HepG2 (cell line): ENCODE measurements at places on chromosomes 6 and 20. TPM values are rescaled to one million over a fixed set of nuclear protein-coding genes. Genes with fewer than 3 reads are reported as not detected.

DNA sequence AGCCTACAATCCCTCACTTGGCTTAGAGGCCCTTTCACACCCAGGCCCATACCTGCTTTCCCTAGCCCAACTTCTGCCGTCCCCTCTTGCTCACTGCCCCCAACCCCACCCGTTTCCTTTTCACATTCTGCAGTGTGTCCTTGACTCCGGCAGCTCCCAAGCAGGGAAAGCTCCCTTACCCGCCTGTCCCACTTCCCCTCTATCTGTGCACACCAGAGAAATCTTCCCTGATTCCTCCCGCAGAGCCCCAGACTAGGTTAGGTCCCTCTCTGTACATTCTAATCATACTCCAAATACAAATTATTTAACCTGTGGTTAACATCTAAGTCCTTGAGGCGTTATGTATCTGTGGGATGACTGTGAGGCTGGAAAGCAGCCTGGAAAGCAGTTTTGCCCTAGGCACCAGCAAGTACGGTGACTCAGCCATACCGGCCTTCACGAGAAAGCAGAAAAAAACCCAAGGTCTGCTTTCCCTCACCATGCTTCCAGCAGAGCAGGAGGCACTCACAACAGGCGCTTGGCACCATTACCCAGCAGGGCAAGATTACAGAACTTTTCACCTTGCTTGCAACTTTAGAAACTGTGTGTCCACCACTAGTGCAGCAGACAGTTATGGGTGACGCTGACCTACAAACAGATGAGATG is 22.3 kb downstream of the ELOVL5 start:
- no peak for DNase-seq
- no peak overlapping the region for H3K27ac ChIP-seq
- H3K36me3 ChIP-seq: no peaks in the 10 kb centered on the region
- H3K4me3 ChIP-seq: no peak overlapping the region

DNA sequence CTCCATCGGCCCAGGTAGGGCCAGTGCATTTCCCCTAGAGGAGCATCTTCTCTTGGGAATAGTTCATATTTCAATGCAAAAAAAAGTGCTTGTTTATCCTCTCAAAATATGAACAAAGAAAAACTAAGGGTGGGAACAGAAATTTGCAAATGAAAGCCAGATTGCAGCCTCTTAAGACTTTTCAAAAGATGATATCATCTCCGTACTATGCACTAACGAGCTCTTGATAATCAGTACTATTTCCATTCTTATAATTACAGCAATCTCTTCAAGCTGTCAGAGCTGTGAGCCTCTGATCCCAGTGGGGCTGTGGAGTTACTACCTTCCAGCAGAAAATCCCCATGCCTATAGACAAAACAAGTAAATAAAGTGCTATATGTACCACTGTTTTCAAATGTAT is 77.1 kb downstream of the SOD2 start:
- H3K36me3 ChIP-seq: no peaks in the 10 kb centered on the region
- H3K4me1 ChIP-seq: no peaks in the 10 kb centered on the region
- no peak for DNase-seq
- no peaks in the 10 kb centered on the region for H3K27me3 ChIP-seq

- DNase-seq: peak; percentile 25
- H3K36me3 ChIP-seq: no peaks in the 10 kb centered on the region
These were observed 52.1 kb upstream of the BEND6 start for GRCh38 chr6:56902641-56903464.

DNA sequence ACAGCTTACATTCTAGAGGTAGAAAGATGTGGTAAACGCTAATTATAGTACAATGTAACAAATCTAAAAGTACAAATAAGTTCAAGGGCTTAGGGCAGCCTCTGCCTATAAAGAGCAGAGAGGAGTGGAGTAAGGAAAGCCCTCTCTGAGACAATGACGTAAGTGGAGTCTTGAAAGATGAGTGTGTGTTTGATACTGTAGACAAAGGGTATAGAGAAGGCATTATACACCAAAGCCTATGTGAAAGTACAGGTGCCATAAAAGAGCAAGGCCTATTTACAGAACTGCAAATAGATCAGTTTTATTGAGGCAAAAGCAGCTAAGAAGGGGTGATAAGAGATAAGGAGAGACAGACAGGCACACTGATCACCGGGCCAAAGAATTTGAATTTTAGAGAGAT is 10.9 kb downstream of the GOPC start:
- DNase-seq: no peak
- peaks cover 11% of the 10 kb centered on the region for H3K36me3 ChIP-seq
- no peaks in the 10 kb centered on the region for H3K27me3 ChIP-seq
- no peak overlapping the region for H3K4me3 ChIP-seq

- H3K27ac ChIP-seq: no peak overlapping the region
- no peak overlapping the region for H3K4me3 ChIP-seq
- H3K27me3 ChIP-seq: no peaks in the 10 kb centered on the region; the same call in 1 of the 2 replicates
These were observed 46.4 kb upstream of the LAMP5 start for GRCh38 chr20:9467995-9468394.

DNA sequence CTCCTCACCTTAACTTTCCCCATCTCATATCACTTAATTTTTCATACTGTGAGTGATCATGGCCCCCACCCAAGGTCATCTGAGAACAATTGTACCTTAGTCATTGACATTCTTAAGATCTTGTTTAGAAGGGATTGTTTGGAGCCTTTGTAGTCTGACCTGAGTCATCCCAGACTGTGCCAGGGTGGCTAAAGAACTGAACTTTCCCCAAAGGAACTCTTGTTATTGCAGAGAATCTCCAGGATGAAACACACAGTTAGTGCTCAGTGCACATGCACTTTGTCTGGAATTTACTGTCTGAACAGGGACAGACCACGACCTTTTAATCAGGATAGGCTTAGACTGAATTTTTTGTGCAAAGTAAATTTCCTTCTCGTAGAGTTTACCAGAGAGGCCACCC is 112.6 kb upstream of the CCN2 start:
- H3K27ac ChIP-seq: no peak overlapping the region
- peak; percentile 55 for DNase-seq
- H3K36me3 ChIP-seq: no peaks in the 10 kb centered on the region
- H3K4me3 ChIP-seq: no peak overlapping the region
- peaks cover 20% of the 10 kb centered on the region for H3K4me1 ChIP-seq
- no peaks in the 10 kb centered on the region for H3K27me3 ChIP-seq

DNA sequence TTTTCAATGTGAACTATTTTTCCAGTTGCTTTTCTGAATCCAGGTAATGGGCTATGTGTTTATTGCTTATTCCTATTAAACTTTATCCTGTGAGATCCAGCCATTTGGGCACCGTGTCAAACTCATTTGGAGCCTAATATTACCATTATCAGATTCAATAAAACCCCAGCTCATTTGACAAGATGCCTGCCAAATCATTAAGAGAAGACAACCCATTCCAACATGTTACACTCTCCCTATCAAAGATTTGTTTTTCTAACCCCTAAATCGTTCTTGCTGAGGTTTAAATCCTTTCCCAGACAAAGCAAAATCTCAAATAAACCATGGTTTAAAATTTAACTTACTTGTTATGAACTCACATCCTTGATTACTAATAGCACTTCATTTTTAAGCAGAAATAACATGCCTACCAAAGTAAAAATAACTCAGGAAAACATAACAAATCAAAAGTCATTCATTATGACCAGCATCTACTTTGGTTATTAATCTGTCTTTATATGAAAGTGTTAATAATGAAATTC is 130.0 kb upstream of the TCF21 start:
- H3K27me3 ChIP-seq: no peaks in the 10 kb centered on the region
- DNase-seq: no peak
- H3K27ac ChIP-seq: no peak overlapping the region
- H3K4me3 ChIP-seq: no peak overlapping the region
- no peaks in the 10 kb centered on the region for H3K36me3 ChIP-seq
- H3K4me1 ChIP-seq: no peaks in the 10 kb centered on the region

The IPCEF1 gene
- not detected in 2 replicates for total RNA-seq
